Mucosa of descending colon (tissue), 3 donors: ENCODE measurements at places on chromosomes 12 and 14. TPM values are rescaled to one million over a fixed set of nuclear protein-coding genes. Genes with fewer than 3 reads are reported as not detected.

The CKAP4 gene
- 40.6 TPM for total RNA-seq

The STAT2 gene
- 95.7 TPM for total RNA-seq

The CCDC177 gene
- total RNA-seq = not detected

The CLEC6A gene
- not detected for total RNA-seq

The SYNDIG1L gene
- 0.22 TPM for total RNA-seq

The ATP5F1B gene
- 874 TPM for total RNA-seq

The MYF5 gene
- total RNA-seq = not detected

The TAS2R20 gene
- 1.6 TPM for total RNA-seq

The GPR84 gene
- total RNA-seq = not detected

The RNF212B gene
- not detected for total RNA-seq

The POTEG gene
- total RNA-seq = not detected

The DBX2 gene
- not detected for total RNA-seq

The KLRG1 gene
- 4.1 TPM for total RNA-seq

The TMEM121 gene
- 0.38 TPM for total RNA-seq

The KCNMB4 gene
- 1.0 TPM for total RNA-seq

The GALNT8 gene
- total RNA-seq = 18.9 TPM

The ARMH4 gene
- total RNA-seq = 1.3 TPM

The GALNT9 gene
- total RNA-seq = 3.7 TPM

The EXOC3L4 gene
- total RNA-seq = 16.7 TPM

The RPGRIP1 gene
- not detected for total RNA-seq

The CCNK gene
- 47.4 TPM for total RNA-seq

The CSRNP2 gene
- 29.5 TPM for total RNA-seq

The NELL2 gene
- total RNA-seq = 2.4 TPM

The KRT74 gene
- not detected for total RNA-seq

The CFAP73 gene
- total RNA-seq = not detected

The LRRC9 gene
- not detected for total RNA-seq

The SLC6A15 gene
- 3.1 TPM for total RNA-seq

The EIF2B2 gene
- 40.6 TPM for total RNA-seq

The PKP2 gene
- 85.0 TPM for total RNA-seq

The MYBPC1 gene
- total RNA-seq = 12.6 TPM

The COX8C gene
- not detected for total RNA-seq

The DACT1 gene
- 2.3 TPM for total RNA-seq

The TPPP2 gene
- not detected for total RNA-seq

The IL22 gene
- not detected for total RNA-seq

The MIP gene
- total RNA-seq = not detected

The CCDC38 gene
- not detected for total RNA-seq

The FAIM2 gene
- 12.9 TPM for total RNA-seq

The CIDEB gene
- total RNA-seq = 15.8 TPM

The PTPN6 gene
- 37.4 TPM for total RNA-seq

The IFI27 gene
- 710 TPM for total RNA-seq

The ATF1 gene
- 41.7 TPM for total RNA-seq

The ATL1 gene
- 15.1 TPM for total RNA-seq

The GZMB gene
- total RNA-seq = 2.1 TPM
